ENCODE measurements at places on chromosomes 4 and X.

DNA sequence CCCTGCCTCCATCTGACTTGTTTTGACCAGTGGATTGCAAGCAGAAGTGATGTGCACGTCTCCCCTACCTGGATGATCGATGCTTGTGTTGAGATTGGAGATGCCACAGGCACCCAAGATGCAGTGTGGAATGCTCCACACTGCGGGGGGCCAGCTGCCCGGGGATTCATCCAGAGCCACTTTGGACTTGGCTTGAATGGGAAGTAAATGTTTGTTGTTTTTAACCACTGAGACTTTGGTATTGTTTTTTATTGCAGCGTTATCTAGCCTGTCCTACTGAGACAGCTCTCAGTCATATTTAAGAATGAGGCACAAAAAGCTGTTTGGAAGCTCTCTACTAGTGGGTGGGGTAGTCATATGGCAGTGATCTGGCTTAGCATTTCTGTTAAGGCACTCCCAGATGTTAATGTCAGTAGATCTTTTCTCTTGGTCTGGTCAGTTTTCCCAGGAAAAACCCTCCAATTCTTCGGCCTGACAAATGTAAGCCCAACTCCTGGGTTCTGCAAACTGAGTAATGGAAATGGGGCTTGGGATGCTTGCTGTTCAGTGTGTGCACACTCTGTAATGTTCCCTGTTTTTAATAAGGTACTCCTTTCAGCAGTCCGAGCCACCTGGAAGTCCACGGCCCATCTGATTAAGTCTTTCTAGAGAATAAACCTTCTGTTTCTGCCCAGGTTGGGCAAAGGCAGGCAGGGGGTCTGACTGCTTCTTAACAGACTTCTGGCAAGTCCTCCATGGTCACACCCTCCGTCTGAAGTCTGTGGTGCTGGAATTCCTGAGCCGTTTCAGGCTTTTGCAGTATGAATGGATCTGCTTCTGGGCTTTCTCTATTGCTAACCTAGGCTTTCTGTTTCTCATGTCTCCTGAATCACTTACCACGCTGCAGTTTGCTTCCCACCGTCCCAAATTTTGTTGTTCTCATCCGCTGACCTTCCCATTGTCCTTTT is 74.8 kb downstream of the WWC2 start:
- DNase-seq = no peak

- DNase-seq = no peak
Observed at GRCh38 chrX:72314881-72315280, 9.2 kb upstream of the CITED1 start.

DNA sequence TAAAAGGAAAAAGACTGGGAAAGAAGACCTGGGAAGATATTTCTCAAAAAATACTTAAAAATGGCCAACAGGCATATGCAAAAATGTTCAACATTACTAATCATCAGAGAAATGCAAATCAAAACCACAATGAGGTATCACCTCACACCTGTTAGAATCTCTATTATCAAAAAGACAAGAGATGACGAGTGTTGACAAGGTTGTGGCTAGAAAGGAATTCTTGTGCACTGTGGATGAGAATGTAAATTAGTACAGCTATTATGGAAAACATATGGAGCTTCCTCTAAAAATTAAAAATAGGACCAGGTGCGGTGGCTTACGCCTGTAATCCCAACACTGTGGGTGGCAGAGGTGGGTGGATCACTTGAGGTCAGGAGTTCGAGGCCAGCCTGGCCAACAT is 50.0 kb downstream of the C4orf46 start:
- DNase-seq = no peak

GRCh38 chr4:168432419-168433146 is 47.7 kb downstream of the DDX60L start:
- DNase-seq = no peak

GRCh38 chrX:106007815-106008214 is 30.7 kb downstream of the SERPINA7 start:
- DNase-seq = no peak

DNA sequence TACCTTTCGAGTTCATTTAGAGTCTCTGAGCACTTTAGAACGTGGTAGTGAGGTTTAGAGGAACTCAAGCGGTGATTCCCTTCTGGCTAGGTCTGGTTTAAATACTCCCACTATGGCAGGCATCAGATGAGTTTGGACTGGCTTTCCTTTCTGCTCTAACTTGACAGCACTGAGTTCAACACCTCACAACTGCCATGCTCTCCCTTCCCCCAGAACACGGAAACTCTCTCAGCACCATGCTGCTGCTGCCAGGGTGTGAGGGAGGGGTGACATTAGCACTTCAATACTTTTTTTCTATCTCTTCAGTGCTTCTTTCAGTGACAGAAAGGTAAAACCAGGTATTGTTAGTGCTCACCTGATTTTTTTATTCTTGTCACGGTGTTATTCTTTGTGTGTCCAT is 234.5 kb upstream of the AGTR2 start:
- no peak for DNase-seq

- DNase-seq = no peak
Observed at GRCh38 chr4:73851293-73851692, 1.8 kb upstream of the PF4V1 start.

DNA sequence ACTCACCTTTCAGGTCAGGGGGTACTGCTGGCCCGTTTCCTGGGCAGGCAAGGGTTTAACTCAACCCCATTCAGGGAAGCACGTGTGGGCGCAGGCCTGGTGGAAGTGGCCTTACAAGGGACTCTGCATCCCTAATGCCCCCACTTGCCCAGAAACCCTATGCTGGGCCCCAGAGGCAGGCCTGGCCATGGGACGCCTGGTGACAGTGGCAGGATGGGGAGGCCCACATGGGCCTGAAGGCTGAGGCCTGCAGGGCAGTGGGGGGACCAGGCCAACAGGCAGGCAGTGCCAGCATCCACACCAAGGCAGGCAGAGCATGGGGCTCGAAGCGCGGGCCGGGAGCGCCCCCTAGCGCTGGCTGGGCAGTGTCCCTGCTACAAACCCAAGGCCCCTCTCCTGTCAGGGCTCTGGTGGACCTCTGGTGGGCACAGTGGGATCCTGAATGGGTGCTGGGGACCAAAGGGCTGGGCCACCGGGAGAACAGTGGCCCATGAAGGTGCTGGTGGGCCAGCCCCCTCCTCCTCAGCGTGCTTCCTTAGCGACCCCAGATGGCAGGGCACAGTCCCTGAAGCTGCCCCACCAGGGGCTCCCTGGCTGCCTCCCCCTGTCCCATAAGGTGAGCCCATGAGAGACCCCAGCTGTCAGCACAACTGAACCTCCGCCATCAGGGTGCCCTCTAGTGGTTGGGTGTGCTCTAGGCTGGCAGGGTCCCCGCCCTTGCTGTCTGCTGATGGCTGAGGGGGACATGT is 16.8 kb downstream of the FGFR3 start:
- peak; percentile 89 for DNase-seq

DNA sequence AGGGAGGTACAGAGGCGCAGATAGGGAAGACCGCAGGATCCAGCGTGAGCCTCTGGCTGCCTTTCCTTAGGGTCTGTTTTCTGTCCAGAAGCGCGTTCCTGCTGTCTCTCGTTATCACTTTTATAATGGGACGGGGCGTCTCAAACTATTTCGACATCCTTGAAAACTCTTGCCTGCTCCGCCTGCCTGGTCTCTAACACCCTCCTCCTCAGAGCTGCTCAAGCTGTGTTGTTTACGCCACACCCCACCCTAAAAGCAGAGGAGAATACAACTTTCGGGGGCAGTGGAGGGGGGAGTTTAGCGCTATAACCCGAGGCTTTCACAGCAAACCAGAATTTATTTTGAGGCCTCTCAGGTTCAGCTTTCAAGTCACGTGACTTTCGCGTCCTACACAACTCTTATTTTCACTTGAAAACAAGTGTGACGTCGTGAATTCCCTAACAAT is 646 bp upstream of the FAM3A start:
- no peak for DNase-seq

All from nephron progenitor cell (in vitro differentiated cells).